ENCODE measurements at places on chromosomes 3 and 15.

- DNase-seq, result no peak
These were observed 101.5 kb upstream of the IL12A start for GRCh38 chr3:159887168-159887567.

DNA sequence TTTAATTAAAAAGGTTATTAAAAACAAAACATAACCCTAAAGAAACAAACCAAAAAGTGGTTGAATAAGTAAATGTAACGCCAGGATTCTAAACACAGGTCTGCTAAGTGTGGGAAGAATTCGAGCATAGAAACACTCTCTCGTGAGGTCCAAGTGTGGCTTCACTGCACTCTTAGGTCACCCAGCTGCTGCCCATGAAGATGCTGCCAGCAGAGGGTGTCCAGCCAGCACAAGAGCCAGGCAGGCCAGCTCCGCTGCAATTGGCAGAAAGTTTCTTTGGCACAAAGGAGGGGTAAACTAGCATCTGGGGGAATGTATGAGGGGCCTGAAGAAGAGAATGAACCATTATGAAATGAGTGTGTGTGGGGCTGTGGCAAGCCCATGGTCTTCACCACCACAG lies 215.7 kb upstream of the FEZF2 start:
- DNase-seq, result no peak

- DNase-seq, result no peak
These were observed 36.8 kb upstream of the TRH start for GRCh38 chr3:129937717-129938116.

- DNase-seq, result no peak
These were observed 24.5 kb downstream of the NTRK3 start for GRCh38 chr15:88231909-88232644.

DNA sequence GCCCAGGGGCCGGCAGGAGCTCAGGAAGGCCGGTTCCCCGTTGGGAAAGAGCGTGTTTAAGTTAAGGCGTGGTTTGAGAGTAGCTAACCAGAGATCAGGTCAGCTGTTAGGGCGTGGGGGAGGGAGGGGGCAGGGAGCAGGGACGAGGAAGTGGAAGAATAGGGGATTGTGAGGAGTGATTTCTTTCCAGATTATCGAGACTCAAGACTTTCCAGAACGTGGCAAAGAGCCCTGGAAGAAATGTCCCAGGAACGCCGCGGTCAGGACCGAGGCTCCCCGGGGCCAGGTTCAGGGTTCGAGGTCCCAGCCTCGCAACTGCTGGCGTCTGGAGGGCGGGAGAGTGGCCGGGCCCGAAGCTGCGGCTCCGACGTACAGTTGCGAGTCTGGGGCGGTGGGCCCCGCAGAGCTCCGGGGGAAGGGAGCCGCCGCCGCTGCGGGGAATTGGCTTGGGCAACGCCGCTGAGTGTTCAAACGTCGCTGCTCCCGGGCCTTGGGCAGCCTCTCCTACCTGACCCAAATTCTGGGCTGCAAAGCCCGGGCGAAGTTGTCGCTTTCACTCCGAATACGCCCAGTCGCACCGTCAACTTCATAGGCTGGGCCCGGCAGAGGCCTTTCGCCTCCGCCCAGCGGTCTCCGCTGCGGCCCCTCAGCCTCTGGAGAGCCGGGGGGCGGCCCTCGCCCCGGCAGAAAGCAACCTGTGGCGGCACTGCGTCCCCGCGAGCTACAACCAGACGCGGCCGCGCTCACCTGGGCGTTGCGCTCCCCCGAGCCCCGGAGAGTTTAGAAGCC lies 9.5 kb downstream of the ISL2 start:
- no peak for DNase-seq

GRCh38 chr3:81406318-81406717 lies 355.1 kb downstream of the GBE1 start:
- no peak for DNase-seq

GRCh38 chr3:186790261-186790981 lies 7.0 kb downstream of the EIF4A2 start:
- no peak for DNase-seq

DNA sequence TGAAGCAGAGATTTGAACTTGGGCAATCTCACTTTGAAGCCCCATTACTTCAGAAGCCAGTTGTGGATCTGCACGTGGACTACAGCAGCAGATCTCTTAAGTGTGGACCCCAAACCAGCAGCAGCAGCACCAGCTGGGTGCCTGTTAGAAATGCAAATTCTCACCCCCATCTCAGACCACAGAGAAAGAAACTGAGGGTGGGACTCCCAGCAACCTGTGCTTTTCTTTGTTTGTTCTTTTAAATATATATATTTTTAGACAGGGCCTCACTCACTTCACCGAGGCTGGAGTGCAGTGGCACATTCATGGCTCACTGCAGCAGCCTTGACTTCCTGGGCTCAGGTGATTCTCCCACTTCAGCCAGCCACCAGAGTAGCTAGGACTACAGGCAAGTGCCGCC lies 53.2 kb downstream of the SLTM start:
- DNase-seq, result no peak

DNA sequence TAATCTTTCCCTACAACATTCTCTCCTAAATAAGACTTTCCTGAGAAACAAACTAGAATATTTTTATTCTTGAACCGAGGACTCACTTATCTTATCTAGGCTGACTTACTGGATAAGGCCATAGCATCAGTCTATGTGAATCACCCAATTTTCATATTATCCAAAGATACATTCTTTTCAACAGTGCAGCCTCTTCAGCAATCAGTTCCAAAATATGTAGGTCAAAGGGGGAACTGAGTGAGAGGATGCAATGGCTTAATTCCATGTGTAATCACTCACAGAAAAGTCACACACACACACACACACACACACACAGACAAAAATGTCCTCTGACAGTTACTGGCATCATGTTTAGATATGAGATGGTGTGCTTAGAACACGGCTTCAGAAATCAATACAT lies 31.5 kb upstream of the MECOM start:
- no peak for DNase-seq

- no peak for DNase-seq
These were observed 18.3 kb upstream of the CYP11A1 start for GRCh38 chr15:74385733-74386132.

DNA sequence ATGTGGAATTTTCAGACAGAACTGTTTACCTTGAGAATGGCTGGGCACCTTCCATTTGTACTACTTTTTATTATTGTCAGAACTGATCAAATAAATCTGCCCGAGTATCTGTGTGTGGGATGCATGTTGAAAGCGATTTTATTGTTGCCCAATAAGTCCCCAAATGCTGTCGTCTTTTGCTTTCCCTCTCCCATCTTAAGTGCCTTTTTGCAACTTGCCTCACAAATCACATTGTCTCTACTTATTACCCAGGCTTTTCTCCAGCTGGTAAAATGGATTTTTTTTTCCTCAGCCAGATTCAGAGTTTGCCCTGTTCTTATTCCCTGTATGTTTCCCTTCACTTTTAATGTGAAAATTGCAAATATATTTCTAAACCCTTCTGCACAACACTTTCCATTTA lies 163.1 kb downstream of the CNTN4 start:
- no peak for DNase-seq

DNA sequence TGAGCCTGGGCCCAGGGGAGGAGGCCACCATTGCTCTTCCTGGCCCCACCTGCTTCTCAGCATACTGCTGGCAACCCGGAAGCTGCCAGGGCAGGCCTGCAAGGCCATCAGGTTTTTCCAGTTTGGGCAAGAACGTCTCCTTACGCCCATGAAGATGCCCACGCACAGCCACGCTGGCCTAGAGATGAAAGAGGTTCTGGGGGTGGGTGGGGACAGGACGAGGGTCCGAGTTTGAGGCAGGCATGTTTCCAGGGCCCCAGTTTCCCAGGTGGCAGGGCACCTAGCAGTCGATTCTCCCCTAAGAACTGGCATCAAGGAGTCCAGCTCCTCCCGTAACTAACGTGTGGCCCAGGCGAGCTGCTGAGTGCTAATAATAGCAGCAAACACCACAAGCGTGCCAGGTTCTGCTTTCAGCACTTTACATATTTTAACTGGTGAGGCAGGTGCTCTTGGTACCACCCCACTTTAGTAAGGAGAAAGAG lies 45.8 kb downstream of the ZNF710 start:
- no peak for DNase-seq

GRCh38 chr15:38618242-38618955 lies 53.8 kb upstream of the RASGRP1 start:
- DNase-seq, result no peak

DNA sequence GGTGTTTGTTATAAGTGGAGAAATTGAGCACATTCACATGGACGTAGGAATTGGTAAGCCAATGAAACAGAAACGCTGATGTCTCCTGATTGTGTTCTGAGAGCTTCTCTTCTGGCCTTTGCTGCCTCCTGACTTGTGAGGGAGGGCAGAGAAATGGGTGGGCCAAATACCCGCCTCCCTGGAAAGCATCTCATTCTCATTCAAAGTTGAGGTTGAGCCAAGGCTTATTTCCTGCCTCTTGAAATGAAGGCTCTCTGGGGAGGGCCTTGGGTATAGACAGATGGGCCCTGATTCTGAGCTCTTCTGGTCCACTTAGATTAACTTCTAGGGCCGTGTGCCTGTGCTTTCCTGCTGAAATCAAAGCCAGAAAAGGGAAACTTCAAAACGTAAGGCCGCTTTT lies 57.4 kb upstream of the MYZAP start:
- DNase-seq, result no peak

GRCh38 chr3:137769322-137770065 lies 5.4 kb downstream of the SOX14 start:
- no peak for DNase-seq

DNA sequence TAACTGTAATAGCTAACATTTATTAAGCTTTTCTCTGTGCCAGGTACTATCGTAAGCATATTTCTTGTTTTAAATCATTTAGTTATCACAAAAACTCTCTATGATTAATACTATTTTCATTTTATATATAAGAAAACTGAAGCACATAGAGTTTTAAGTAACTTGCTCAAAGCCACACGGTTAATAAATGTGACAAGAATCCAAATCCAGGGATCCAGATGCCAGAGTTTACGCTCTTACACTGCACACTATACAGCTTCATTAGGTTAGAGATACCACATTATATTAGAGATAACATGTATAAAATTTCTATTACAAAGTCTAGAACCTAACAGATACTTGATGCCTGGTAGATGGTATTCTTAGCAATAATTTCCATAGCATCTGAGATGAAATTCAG lies 265.2 kb downstream of the SHOX2 start:
- no peak for DNase-seq

- DNase-seq, result no peak
These were observed 1.8 kb upstream of the ZBTB38 start for GRCh38 chr3:141366285-141367037.
